ENCODE measurements at places on chromosomes 12 and 14.
A peak's percentile ranks its signal among the peaks of the same experiment; 100 is the strongest.

DNA sequence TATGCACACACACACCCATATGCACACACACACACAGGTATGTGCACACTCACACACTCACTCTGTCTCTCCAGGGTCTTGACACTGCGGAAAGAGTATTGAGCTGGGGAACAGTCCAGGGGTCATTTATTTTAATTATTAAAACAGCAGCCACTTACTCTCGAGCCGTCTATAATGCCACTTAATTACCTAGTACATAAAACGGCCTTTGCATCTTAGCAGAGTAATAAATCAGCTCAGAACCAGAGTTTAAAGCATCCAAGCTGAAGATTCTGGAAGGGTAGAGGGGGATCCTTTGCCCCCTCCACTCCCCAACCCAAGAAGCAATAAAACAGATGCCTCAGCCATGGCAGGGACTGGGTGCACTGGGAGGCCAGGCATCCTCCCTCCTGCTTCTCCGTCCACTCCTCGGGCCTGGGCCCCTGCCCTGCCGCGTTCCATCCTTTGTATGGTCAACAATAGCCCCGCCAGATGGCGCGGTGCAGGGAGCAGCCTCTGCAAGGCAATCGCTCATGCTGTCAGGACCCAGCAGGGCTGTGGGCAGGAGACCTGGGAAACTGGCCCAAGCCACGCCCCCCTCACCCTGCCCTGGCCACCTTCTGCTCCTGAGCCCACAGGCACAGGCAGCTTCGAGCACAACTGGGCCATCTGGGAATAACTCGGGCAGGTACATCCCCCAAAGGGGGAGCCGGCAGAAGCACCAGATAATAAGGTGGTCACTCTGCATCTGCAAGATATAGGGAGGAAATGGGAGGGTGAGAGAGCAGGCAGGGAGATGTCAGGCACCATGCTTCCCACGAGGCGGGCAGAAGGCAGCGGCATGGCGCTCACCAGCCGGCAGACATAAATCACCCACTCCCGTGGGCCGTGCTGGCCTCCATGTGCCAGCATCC lies 40.9 kb downstream of the CCDC85C start:
- no peak for DNase-seq

DNA sequence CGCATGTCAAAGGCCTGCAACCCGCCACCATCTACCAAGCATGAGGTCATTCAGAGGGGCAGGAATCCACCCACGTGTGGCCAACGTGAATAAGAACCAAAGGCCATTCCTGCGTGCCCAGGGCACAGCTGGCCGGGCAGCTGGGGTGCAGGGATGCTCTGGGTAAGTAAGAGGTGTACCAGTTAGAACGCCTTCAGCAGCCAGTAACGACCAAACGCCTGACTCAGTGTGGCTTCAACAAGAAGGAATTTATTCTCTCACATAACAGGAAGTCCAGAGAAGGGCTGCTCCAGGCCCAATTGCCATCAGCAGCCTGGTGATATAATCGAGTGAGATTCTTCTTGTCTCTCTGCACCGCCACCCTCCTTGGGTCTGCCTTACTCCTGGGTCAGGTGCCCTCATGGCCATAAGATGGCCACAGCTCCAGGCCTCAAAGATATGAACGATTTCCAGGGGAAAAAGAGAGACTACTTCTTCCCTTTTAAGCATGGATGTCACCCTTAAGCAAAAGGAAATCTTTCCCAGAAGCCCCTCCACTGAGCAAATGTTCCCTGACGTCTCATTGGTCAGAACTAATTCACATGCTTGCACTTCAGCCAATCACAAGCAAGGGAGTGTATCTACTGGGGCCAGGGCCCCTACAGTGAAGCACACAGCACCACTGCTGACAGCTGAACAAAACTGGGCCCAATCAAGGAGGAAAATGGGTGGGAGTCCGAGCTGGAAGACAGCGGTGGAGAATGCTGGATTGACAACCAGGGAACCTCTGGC lies 7.3 kb downstream of the TTC7B start:
- DNase-seq = no peak

- no peak for DNase-seq
These were observed 12.6 kb downstream of the NOPCHAP1 start for GRCh38 chr12:104998423-104999346.

DNA sequence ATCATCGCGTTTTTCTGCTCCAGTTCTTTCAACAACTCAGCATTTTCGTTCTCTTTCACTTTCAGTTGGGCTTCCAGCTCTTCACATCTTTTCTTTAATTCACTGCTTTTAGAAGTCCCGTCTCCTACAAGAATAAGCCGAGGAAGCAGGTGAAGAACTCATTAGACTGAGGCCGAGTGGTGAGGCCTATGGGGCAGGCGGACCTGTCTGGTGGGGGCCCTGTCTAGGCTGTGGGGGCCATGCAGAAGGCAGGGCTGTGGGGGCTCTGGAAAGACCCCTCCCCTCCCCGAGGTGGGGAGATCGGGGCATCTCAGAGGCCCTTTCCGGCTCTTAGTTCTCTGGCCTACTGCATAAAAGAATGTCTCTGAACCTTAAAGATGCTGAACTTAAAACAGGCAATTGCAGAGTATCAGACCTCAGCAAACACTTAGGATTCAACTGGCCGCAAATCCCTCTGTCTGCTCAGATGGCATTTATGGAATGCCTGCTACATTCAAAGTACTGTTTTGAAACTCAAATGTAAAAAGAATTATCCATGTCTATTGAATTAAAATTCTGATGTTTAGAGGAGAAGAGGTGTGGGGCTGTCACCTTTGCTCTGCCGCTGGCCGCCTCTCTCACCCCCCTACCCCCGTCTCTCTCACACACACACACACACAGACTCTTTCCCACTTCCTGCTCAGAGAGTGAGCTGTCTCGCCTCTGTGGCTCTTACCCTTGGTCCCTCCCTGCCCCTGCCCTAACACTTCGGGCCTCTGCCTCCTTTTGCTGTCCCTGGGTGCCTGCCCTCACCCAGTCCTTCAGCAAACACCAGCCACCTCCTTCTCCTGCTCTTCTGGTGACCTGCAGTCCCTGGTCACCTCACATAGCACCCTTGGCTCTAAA lies 34.7 kb downstream of the CCDC92 start:
- DNase-seq = peak; percentile 58

DNA sequence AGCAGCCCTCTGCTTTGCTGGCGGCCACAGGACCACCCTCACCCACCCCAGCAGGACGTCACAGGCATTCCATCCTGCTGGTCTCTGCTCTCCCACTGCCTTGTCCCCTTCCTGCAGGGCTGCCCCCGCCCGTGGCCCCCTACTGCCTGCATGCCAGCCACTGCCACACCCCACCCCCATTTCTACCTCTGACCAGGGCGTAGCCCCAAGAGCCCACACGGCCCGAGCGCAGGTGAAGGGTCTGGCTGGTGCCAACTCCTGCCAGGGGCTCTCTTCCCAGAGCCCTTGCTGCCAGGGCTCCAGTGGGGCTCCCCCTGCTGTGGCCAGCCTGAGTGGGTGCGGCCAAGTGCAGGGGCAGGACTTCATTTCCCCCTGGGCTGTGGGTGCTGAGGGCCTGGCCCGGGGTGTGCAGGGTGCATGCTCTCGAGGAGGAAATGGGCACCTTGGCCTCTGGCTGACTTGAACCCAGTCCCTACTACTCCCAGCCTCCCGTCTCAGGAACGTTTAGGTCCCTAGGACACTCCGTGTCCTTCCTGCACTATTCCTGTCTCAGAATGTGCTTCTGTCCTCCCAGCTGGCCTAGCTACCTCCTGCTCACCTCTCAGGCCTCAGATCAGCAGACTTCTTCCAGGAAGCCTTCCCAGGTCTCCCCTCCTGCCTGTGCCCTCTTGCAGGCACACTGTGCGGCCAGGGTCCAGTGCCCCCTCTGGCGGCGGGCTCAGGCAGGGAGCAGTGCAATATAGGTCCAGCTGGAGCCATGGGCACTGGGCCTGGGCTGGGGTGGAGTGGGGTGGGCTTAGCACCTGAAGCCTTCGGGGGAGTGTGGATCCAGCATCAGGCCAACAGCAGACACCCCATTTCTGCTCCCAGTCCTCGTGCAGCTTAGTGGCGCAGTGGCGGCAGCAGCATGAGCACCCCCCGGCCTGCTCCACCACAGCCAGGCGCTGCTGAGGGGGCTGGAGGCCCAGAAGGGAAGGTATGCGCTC lies 1.4 kb downstream of the LBHD2 start:
- no peak for DNase-seq

- no peak for DNase-seq
These were observed 210.0 kb downstream of the PPM1H start for GRCh38 chr12:62724947-62725451.

DNA sequence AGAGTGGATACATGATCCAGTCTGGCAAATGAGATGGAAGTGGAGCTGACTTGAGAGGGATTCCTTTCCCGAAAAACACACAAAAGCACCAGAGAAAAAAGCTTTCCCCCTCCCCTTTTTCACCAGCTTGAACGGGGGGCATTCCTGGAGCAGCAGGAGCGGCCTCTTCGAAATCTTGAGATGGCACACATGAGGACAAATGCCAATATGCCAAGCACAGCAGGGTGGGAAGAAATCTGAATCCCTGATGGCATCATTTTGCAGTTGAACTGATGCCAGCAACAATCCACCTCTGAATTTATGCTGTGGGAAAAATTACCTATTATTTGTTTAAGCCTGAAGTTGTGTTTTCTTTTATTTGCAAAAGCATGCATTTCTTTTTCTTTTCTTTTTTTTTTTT lies 29.7 kb upstream of the BICD1 start:
- no peak for DNase-seq

GRCh38 chr14:105138551-105139111 lies 29.9 kb downstream of the JAG2 start:
- DNase-seq = no peak

GRCh38 chr12:57736741-57737466 lies 1.6 kb downstream of the AGAP2 start:
- no peak for DNase-seq

DNA sequence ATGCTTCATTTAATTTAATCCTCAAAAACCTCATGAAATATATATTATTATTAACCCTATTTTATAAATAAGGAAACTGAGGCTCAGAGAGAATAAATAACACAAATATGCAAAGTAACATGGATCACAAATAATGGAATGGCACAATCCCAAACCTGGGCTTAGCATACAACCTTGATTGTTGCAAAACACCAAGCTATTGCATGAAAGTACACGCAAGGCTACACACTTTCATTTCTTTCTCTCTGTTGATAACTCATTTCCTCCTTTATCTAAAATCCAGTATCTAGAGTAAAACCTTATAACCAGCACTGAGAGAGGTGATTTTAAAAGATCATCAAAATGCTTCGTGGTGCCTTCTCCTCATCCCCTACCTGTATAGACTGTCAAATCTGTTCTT lies 2.8 kb upstream of the DAAM1 start:
- DNase-seq = no peak

- no peak for DNase-seq
These were observed 134.1 kb downstream of the TPH2 start for GRCh38 chr12:72072592-72073212.

- DNase-seq = no peak
These were observed 7.5 kb downstream of the NTF3 start for GRCh38 chr12:5439371-5439771.

- peak; percentile 22 for DNase-seq
These were observed 43.0 kb upstream of the GLIPR1 start for GRCh38 chr12:75437564-75437963.

GRCh38 chr12:42574851-42575266 lies 14.7 kb downstream of the PRICKLE1 start:
- no peak for DNase-seq

- no peak for DNase-seq
These were observed 371.8 kb downstream of the ADAMTS20 start for GRCh38 chr12:43180242-43180641.

- peak; percentile 50 for DNase-seq
These were observed 22.7 kb upstream of the TEX22 start for GRCh38 chr14:105375635-105376057.

DNA sequence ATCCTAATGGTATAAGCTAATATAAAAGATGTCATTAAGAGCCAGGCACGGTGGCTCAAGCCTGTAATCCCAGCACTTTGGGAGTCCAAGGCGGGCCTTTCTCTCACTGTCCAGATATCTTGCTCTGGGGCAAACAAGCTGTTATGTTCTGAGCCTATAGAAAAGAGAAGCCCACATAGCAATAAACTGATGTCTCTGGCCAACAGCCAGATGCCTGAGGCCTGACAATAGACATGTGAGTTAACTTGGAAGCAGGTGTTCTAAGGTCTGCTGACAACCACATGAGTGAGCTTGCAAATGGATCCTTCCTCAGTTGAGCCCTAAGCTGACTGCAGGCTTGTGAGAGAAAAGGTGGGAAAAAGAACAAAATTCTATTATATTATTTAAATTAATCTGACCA lies 25.0 kb downstream of the YAF2 start:
- no peak for DNase-seq

DNA sequence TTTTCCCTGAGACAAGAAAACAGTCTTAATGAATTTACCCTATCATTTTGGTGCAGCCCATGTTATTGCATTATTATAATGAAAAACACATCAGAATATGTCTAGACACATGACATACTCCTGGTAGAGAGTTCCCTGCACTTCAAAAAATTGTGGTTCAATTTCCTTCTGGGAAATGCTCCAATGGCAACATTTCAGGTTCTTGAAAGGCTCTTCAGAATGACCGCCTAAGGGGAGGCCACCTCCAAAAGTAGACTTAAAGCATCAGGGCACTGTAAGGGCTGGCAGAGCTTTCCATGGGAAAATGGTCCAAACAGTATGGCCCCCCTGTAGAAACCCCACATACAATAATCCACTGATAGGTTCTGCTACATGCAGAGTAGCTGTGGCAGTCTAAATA lies 110.7 kb downstream of the SLC25A21 start:
- no peak for DNase-seq

DNA sequence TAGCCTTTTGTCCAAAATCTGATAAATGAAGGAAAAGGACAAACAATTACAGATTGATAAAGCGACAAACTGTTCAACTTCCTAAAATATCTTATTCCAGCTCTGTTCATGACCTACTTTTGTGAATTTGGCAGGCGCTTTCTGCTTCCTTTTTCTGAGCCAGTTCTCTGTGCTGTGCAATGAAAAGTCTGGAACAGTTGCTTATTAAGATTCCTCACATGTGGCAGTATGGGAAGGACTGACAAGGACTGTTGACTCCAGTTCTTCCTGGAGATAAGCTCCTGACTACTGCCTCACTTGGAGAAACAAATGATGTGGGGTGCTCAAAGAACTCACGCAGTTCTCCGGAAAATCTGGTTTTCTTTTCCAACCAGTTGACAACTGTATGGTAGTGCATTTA lies 58.3 kb upstream of the ANP32D start:
- DNase-seq = no peak

GRCh38 chr12:102095677-102096263 lies 24.1 kb downstream of the NUP37 start:
- DNase-seq = no peak

GRCh38 chr14:76779221-76780057 lies 18.2 kb downstream of the VASH1 start:
- no peak for DNase-seq

DNA sequence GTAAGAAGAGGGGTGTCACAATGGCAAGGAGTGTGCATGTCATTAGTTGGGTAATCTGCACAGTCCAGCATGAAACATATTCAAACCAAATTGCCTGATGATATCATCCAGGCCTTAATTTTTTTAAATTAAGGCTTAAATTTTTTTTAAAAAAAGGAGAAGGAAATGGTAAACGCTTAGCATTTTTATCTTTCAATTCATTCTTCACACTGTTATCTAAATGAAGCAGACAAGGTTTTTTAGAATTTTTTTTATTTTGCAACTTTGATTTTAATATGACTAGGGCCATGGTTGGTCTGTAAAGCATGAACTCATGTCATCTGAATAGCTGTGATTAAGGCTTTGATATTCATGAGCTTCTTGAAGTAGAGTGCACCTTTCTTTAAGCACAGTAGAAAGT lies 362.5 kb downstream of the SYT1 start:
- DNase-seq = no peak
